ENCODE measurements at places on chromosomes 2 and 18.

GRCh38 chr2:28507796-28508764 is 12.2 kb downstream of the PLB1 start:
- DNase-seq: no peak

DNA sequence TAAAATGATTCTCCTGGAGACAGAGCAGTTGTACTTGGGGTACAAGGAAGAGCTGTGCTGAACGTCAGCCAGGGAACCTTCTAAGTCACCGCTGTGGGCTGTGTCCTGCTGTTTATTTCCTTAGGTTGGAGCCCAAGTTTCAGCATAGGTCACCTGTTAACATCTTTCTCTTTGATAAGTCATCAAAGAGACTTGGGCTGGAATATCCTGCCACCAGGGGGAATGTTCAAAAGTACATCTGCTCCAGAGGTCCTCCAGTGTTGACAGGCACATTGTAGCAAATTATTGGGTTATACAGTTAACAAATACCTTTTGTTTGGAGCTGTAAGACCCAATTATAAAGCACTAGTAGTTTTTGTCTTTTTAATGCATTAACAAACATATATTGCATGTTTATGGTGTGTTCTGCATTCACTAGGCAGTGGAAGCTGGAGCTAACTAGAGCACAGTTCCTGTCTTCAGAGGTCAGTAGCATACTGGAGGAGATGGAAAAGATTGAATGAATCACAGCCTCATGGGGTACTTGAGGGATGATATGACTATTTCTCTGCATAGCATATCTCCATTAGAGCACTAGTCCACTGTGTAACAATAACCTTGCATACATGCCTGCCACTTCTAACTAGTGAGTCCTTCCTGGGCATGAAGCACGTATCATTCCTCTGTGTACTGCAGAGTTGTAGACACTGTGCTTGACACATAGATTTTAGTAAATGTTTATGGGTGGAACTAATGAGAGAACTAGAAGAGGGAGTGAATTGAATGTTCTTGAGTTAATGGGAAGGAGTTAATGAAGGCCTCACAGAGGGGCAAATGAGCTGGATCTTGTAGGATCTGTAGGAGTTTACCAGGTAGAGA is 182.1 kb downstream of the AGAP1 start:
- DNase-seq: no peak

GRCh38 chr18:39190508-39190907 is 1624.9 kb upstream of the CELF4 start:
- no peak for DNase-seq

DNA sequence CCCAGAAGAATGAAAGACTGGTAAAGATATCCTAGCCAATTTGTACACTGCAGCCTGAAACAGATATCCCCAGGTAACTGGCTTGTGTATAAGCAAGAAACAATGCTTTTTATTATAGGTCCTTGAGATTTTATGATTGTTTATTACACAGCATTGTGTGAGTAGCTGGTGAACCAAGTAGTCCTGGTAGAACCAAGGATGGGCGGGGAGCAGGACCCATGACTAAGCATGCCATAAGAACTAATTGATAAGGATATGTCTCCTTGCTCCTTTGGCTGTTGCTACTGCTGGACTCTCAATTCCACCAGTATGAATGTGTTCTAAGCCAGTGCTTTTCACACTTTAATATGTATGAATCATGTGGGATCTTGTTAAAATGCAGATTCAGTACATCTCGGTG is 12.3 kb upstream of the ALMS1 start:
- DNase-seq: no peak

DNA sequence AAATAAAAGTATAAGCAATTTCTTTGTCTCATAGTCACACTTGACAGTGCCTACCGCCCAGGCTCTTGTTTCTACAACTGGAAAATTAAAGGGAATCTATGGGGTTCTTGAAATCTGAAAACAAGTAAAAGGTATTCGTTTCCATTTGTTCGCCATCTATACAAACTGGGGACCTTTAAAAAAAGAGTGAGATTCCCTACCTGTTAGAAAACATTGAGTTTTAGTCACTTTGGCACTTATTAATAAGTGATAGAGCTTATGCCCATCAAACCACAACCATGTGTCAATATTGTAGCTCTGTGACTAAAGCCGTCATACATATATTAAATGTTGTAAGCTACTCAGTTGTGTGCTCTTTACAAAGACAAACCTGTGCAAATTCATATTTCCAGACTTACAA is 13.2 kb downstream of the FN1 start:
- DNase-seq: no peak

- DNase-seq: peak; percentile 78
Measured at GRCh38 chr18:46250084-46250811, 146.1 kb downstream of the HAUS1 start.

DNA sequence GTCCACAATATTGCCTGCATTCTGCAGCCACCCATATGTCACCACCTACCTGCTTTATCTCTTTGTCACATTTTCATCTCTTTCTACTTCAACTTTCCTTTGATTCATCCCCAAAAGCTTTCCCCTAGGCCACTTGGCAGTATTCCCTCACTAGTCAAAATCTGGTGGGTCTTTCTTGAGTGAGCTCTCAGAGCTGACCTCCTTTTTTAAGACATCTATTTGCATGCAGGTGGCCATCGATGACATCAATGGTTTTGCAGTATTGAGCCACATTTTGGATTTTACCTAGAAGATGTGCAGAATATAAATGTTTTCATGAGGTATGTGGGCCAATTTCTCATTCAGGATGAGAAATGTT is 133.4 kb upstream of the REG3A start:
- DNase-seq: no peak

DNA sequence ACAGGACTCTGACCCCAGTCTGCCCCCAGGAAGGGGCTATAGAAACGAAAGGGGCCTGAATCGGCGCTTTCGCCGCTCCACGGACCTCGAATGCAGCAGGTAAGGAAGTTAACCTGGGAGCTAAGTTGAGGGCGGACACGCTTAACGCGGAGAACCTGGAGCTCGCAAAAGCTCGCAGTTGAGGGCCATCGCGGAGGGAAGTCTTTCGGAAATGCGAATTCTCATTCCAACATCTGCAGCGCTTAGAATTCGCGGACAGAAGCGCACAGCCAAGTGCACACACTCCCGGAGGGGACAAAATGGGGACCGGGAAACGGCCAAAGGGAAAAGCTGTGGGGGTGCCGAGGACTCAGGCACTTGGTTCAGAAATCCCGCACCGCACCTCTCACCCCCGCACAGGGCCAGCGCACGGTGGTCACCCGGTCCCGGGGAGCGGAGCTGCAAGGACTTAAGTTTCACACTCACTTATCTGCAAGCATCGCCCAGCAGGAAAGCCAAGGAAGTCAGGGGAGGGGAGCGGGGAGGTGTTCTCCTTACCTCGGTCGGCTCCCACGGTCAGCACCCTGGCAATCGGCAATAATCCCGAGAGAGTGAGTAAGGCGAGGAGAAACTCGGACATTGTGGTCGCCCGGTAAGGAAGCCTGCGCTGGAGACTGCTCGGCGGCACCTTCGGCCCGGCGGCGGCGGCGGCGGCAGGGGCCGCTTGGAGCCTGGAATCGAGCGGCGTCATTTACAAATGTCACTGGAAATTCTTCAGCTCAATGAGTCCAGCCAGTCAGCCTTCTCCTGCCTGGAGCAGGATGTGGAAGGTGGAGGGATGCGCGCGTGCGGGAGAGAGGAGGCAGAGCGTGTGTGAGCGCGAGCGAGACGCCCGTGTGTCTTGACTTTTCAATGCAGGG is 456 bp downstream of the LRP1B start:
- no peak for DNase-seq

- no peak for DNase-seq
Measured at GRCh38 chr2:202149155-202149762, 76.2 kb downstream of the KIAA2012 start.

DNA sequence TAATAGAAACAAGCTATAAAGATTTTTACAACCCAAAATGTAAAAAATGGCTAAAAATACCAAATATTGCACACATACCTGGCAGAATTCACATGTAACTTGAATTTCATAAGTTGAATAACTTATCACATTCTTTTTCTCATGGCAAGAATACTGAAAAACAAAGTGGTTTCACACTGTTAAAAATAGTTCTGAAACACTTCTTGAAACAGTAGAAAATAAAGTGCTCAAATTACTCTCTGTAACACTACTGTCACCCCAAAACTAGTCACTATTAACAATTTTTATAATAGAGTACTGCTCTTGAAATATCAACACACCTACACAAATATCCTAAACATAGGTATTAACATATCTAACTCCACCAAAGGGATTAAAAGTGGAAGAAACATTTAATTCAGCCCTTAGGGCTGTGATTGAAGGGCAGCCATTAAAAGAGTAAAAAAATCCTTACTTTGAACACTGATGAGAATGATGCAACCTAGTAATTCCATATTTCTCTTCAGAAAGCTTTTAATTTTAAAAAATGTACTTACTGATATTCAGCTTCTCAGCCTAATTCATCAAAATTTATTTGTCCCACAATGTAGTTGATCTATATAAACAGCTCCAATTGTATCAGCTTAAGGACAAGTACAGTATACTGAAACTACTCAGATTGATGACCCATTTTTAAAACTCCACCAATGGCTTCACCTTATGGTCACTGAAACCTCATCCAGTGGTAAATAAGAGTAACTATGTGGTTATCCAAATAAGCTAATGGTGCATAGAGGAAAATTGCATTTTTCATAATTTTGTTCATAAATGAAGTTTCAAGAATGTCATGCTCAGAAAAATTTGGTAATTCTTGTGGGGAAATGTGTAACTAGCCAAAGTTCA is 31.4 kb downstream of the ATF2 start:
- DNase-seq: no peak

- no peak for DNase-seq
Measured at GRCh38 chr18:2522112-2522511, 49.2 kb downstream of the METTL4 start.

DNA sequence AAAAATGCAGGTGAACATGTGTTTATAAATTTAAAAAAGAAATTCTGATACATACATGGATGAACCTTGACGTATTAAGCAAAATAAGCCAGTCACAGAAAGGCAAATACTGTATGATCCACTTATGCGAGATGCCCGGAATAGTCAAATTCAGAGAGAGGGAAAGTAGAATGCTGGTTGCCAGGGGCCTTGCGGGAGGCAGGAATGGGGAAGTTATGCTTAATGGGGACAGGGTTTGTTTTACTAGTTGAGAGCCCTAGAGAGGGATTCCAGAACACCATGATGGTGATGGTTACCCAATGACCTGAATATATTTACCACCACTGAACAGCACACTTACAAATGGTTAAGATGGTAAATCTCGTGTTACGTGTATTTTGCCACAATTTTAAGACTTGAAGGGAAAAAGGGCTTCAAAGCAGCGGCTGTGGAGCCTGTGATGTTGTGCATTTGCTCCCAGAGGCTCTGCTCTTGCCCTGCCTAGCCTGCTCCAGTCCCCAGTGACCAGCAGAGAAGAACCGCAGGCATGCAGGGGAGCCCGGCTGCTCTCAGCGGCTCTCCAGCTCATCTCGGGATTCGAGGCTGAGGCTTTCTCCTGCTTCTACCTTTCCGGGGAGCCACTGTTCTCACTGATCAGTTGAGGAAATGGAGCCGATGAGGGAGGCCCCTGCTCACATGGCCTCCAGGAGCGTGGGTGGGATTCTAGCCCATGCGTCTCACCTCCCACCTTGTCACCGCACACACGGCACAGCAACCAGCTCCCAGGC is 51.7 kb upstream of the TFCP2L1 start:
- no peak for DNase-seq

DNA sequence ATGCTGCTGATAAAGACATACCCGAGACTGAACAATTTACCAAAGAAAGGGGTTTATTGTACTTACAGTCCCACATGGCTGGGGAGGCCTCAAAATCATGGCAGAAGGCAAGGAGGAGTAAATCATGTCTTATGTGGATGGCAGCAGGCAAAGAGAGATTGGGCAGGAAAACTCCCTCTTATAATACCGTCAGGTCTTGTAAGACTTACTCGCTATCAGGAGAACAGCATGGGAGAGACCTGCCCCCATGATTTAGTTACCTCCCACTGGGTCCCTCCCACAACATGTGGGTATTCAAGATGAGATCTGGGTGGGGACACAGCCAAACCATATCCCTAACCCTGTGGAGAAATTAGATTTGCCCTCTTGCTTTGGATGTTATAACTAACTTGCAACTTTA is 1068.0 kb upstream of the ZEB2 start:
- no peak for DNase-seq

GRCh38 chr2:141889788-141890187 is 241.0 kb downstream of the LRP1B start:
- no peak for DNase-seq

DNA sequence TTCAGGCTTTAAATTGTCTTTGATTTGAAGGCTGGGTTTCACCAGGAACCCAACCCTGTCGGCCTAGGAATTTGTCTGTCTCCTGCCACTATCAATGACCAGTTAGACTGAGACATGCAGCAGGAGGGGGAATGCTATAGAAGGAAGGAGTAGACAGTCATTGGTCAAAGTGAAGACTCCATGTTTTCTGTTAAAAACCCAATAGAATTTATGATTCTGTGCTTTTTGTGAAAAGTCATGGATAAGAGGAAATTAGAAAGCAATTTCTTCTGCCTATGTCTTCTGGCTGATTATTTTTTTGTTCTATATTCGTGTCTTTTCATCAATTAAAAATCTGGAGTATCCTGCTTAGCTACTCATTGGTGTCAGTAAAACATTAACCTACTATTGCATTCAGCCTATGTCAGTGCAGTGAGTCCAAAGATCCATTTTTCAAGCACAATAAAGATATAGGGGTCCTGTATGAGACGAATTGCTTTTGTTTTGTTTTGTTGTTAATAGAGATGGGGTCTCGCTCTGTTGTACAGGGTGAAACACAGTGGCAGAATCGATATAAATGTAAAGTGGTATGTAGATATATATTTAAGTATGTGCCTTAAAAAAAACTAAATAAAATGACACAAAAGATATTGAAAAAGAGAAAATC is 7.9 kb upstream of the KYNU start:
- DNase-seq: no peak

- DNase-seq: no peak
Measured at GRCh38 chr2:194328456-194328855, 1328.6 kb upstream of the SLC39A10 start.

GRCh38 chr18:59605633-59606192 is 91.5 kb downstream of the CCBE1 start:
- no peak for DNase-seq

DNA sequence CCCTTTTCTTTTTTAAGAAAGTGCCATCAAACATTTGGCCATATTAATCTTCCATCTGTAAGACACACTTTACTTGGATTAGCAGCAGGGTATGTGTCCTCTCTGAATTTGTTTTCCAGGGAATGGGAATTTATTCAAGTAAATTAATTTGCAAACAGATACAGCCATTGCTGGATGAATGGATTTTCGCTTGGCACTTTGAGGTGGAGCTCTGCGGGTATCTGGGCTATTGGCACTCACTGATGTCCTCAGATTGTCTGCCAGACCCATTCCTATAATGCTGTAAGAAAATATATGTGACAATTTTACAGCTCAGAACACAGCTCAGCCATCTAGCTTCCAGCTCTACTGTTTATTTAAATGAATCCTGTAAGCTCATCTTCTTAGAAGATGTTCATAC is 201.2 kb upstream of the CDH20 start:
- no peak for DNase-seq

- DNase-seq: no peak
Measured at GRCh38 chr2:120437604-120438000, 91.7 kb downstream of the INHBB start.

GRCh38 chr2:78908973-78909372 is 116.5 kb upstream of the REG3G start:
- DNase-seq: no peak
